ENCODE measurements at places on chromosomes 2 and 18.

- no peak for DNase-seq
Measured at GRCh38 chr18:58258692-58259342, 214.8 kb downstream of the NEDD4L start.

DNA sequence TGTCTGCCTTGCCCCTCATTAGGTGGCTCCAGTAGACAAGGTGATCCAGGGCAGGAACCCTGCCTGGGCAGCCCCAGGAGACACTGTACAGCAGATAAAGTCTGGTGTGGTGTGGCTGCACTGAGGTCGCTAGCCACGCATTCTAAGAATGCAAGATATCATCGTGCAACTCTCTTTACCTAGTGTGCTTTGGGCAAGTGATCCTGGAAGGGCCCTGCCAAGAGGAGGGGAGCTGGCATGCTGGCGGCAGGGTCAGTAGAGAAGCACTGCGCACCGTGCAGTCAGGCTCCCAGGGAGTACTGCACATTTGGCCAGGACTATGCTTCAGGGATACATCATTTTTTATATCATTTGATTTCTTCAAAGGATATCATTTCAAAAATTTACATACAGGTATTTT lies 195.3 kb upstream of the SMAD2 start:
- DNase-seq: no peak

DNA sequence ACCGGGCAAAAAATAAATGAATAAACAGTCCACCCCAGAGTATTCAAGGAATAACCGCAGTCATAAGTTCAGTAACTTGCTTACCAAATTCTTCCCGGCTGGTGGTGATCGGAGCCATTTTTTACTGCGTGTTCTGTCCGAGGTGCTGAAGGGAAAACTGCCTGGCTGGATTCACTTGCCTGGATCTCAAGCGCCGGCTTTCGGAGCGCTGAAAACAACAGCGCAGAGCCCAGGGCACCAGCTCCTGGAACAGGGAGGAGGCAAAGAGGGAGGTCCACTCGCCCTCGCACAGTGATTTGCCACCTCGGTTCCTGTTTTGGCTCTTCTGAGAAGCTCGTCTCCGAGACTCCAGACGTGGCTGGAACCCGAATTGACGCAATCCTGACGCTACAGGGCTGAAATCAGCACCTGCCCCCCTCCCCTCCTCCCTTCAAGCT lies at the start of gene SYT4:
Gene SYT4, minus strand, starts transcription at position 327 of the 437 bp plus-strand sequence. Its CDS starts 209 bp downstream, at position 118.
- peak; percentile 7 for DNase-seq

DNA sequence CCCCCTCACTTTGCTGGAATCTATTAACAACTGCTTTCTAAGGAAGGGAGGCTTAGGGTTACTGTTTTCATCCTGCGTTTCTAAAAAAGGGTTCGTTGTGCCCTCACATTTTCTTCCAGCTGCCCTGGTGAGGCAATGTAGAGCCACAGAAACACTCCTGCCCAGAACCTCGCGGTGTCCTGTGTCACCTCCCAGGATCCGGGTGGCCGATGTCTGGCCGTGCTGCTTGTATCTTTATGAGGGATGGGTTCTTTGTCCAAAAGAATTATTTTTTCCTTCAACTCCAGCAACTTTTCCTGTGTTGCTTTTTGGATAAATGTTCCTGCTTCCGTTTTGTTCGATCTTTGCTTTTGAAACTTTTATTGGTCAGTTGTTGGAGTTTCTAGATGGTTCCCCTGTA lies 291.8 kb upstream of the HS6ST1 start:
- DNase-seq: no peak

GRCh38 chr2:113858764-113859163 lies 31.1 kb upstream of the ACTR3 start:
- DNase-seq: peak; percentile 92

DNA sequence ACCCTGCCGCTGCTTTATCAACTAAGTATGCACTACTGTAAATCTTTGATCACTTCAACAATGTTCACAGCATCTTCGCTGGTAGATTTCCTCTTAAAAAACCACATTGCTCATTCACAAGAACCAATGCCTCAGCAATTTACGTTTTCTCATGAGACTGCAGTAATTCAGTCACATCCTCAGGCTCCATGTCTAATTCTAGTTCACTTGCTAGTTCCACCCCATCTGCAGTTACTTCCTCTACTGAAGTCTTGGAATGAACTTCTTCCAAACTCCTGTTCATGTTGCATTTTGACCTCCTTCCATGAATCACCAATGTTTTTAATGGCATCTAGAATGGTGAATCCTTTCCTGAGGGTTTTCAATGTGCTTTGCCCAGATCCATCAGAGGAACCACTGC lies 35.8 kb downstream of the PRELID3A start:
- DNase-seq: no peak

- peak; percentile 99 for DNase-seq
Measured at GRCh38 chr2:55051026-55051866, 995 bp upstream of the RTN4 start.

DNA sequence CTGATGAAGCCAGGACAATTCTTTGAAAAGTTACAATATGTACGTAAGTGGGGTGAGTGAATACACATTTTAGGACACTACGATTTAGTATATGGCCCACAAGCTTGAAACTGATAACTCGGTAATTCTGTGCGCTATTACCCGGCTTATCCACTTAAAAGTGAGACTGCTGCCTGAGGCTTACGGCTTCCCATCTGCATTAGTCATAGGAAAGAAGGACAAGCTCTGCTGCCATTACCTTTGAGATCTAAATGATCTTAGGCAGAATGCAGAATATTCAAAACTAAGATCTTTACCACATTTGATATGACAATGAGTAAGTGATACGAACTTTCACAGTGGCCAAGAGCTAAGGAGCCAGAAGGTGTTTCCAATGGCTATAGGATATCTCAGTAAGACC lies 133.3 kb downstream of the GAREM1 start:
- DNase-seq: no peak

DNA sequence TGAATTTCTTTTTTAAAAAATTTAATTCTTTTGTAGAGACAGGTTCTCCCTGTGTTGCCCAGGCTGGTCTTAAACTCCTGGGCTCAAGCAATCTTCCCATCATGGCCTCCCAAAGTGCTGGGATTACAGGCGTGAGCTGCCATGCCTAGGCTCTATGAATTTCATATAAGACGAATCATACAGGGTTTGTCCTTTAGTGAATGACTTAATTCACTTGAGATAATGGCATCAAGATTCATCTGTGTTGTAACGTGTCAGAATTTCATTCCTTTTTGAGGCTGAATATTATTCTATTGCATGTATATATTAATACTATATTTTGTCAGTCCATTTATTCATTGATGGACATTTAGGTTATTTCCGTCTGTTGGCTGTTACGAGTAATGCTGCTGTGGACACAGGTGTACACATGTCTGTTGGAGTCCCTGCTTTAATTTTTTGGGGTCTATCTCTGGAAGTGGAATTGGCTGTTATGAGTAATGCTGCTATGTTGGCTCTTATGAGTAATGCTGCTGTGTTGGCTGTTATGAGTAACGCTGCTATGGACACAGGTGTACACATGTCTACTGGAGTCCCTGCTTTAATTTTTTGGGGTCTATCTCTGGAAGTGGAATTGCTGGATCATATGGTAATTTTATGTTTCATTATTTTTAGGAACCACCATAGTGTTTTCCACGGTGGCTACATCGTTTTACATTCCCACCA lies 210.6 kb downstream of the CAMKMT start:
- peak; percentile 81 for DNase-seq

- DNase-seq: no peak
Measured at GRCh38 chr2:153641046-153641445, 162.5 kb upstream of the RPRM start.

GRCh38 chr18:8771930-8772329 lies 66.6 kb downstream of the MTCL1 start:
- DNase-seq: no peak

DNA sequence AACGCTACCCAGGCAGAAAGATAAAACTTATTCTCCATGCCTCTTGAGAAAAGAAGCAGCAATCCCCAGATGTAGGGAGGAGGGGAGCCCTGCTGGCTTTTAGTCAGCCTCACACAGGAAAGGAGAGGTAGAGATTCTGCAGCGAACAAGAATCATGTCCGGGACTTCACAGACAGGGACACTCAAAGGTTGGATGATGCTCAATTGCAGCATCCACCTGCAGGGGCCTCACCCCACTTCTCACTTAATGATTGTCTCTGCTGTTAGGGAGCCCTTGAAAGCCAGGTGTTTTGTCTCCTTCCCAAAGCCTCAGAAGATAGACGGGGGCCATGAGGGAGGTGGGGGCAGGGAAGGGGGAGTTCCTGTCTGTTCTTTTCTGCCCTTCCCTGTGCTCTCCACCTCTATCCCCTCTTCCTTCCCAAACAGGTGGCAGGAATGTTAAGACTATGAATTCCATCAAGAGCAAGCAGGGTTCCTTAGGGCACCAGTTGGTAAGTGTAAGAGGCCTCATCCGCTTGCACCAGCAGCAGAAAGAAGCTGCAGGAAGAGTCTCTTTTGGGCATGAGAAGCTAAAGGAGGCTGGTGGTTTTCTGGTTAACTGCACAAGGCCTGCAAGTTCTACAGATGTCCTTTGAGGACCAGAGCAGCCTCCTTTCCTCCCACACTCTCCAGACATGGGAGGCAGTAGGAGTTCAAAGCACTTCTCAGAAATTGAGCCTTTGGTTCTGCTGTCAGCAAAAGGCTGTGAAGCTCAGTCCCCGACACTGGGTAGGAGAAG lies 154.7 kb upstream of the TNP1 start:
- no peak for DNase-seq

- DNase-seq: no peak
Measured at GRCh38 chr18:43934322-43934721, 657.0 kb upstream of the SYT4 start.

Measured in PC-3 (cell line).